ENCODE measurements at places on chromosomes 12 and 14.

DNA sequence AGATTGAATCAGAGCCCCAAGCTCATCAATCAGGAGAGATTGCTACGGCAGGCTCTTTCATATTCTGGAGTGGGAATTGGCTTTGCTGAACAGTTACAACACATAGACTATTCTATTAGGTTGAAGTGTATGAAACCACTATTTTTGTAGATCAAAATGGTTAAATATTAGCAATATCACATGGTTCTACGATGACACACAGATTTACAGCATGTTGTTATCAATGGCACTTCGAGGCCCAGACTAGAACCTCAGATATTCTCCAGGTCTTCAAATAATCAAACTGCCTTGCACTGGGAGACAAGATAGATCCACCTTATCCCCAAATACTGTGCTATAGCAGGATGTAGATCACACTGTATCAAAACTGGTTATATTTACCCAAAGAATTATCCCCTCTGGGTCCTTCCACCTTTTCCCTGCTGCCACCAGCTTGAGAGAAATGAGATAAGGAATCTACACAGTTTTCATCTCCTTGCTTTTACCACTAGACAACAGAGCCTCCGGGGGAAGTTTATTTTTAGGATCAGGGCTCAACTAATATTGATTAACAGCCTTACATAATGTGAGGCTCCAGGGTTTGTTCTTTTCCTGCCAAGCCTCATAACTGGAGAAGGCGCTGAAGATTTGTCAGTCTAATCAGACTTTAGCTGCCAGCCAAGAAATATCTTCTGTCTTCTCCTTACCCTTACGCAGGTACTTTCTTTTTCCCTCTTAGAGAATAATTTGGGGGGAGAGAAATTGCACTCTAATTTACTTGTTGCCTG lies 507.1 kb downstream of the DIO2 start:
- DNase-seq = no peak

DNA sequence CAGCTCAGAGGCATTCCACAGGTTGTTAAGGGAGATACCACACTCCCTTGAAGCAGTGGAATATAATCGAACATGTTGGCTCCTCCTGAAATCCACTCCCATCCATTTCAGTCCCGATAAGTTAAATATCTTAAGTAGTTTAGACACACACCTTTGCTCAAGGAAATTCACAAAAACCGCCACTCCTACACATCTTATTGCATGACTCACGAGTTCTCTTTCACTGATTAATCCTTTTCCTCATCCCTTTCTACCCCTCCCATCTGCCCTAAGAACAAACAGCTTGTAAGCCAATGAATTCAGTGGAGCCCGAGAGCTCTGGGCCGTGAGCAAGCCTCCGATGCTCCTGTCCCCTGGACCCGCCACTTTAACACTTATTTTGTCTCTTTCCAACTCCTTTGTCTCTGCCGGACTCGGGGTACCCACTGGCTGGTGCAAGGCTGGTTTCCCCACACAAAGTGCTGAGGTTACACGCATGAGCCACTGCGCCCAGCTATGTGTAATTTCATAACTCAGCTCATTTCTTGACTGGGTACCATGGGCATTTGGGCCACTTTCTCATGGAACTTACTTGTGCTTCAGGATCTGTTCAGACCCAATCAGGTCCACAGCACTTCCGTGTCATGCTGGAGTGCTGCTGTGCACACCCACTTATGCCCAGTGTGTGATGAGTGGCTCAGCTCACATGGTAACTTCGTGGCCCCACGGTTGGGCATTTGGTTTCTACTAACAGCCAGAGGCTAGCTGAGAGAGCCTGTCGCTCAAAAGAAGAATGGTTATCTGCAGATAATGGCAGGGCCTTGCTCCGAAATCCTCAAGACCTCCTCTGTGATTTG lies 171.8 kb upstream of the ALG10B start:
- no peak for DNase-seq

DNA sequence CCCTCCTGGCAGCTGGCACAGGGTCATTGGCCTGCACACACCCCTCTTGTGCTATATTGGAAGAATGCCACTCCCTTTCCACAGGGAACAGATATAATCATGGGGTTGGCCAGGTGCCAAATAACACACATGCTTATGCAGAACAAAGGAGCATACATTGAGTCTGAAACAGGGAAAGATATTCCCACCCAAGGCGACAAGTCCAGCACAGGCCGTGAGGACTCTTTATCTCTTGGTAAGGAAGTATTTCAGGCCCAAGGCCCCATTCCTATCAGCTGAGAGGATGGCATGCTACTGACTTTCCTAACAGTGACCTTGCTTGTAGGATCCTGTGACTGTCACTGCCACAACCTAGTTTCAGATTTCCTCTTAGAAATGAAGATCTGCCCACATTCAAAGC lies 59.0 kb upstream of the STXBP6 start:
- DNase-seq = no peak

DNA sequence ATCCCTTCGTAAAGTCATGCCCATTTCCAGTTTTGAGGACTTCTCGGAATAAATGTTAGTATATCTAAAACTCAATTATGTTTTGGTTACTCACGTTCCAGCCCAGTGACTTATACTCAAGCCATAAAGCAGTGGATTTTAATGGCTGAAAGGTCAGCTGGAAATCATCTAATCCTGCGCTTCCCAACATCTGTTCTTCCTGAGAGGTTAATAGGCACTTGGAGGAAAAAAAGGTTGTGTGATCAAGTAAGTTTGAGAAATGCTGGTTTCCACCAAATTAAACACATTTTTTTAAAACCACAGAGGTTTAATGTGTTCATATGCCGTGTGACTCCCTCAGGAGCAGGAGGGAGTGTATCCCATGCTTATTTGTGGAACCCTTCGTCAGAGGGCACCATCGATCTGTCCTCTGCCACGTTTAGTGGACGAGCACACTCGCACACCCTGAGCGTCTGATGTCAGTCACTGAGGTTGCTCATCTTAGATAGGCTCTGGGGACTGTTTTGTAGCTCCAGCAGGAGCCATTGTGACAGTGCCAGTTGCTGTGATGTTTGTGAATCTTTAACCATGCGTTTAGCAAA lies 41.4 kb downstream of the FBXL14 start:
- no peak for DNase-seq

- no peak for DNase-seq
These were observed 15.4 kb downstream of the TMEM52B start for GRCh38 chr12:10194160-10194670.

GRCh38 chr12:71759941-71760340 lies 5.3 kb downstream of the RAB21 start:
- no peak for DNase-seq

DNA sequence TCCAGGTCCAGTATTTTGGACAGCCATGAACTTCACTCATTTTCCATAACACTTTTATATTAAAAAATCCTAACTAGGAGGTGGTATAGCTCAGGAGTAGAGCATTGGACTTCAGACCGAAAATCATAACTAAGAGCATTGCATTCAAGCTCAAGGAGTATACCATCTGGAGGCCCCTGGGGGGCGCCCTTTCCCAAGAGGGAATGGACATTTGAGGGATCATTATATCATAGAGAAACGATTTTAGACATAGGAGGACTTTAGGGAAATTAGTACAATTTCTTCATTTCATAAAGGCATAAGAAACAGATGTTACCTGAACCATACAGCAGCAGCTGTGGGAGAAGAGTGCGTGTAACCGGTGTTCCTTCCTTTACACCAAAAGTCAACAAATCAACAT lies 5.2 kb upstream of the ATG14 start:
- DNase-seq = peak; percentile 21

GRCh38 chr14:72850360-72850759 lies 43.5 kb downstream of the DPF3 start:
- no peak for DNase-seq

GRCh38 chr12:64618953-64619590 lies 8.8 kb downstream of the RASSF3 start:
- DNase-seq = peak; percentile 76

All from cardiac fibroblast (primary cell).